ENCODE measurements at places on chromosomes 5 and 9.

DNA sequence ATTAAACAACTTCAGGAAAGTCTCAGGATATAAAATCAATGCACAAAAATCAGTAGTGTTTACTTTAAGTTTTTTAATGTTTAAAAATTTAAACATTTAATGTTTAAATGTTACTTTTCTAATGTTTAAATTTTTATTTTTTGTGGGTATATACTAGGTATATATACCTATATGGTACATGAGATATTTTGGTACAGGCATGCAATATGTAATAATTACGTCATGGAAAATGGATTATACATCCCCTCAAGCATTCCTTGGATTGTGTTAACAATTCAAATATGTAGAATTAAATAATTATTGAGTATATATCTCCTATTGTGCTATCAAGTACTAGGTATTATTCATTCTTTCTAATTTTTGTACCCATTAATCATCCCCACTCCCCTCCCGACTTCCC is 291.3 kb downstream of the TMEM232 start:
- no peak for DNase-seq

DNA sequence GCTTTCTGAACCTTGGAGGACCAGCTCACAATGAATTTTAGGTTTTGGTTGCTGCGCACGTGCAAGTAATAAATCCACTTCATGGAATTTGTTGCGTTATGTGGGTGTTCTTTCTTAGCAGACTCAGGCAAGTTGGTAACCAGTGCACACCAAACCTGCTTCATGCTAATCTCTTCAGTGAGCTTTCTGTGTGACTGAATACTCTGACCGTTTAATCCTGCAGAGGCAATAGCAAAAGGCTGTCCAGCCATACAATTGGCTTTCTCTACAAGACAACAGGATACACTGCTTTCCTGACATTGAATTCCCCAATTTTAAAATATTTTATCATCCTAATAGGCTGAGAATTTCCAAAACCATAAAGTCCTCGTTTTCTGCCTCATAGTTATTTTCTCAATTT is 10.3 kb downstream of the UGT3A2 start:
- DNase-seq = no peak

GRCh38 chr9:117705386-117705785 is 1.2 kb downstream of the TLR4 start:
- no peak for DNase-seq

DNA sequence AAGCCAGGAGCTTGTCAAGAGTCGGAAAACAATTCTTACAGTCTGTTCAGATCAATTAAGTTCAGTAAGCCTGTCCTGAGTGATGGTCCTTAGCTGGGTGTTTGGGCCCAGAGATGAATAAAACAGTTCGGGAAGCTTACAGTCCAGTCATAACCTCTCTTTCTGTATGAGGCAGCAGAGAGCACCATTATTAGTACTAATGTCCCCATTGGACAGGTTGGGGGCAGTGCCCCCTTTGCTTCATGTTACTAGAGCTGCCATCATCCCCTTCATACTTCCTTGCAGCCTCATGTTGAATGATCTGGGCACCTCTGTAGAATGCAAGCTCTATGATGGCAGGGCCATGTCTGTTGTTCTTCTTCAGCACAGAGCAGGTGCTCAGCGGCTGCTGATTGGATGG is 9.8 kb downstream of the DOCK2 start:
- no peak for DNase-seq

- DNase-seq = no peak
Observed at GRCh38 chr5:166401391-166401790, 1890.1 kb upstream of the WWC1 start.

DNA sequence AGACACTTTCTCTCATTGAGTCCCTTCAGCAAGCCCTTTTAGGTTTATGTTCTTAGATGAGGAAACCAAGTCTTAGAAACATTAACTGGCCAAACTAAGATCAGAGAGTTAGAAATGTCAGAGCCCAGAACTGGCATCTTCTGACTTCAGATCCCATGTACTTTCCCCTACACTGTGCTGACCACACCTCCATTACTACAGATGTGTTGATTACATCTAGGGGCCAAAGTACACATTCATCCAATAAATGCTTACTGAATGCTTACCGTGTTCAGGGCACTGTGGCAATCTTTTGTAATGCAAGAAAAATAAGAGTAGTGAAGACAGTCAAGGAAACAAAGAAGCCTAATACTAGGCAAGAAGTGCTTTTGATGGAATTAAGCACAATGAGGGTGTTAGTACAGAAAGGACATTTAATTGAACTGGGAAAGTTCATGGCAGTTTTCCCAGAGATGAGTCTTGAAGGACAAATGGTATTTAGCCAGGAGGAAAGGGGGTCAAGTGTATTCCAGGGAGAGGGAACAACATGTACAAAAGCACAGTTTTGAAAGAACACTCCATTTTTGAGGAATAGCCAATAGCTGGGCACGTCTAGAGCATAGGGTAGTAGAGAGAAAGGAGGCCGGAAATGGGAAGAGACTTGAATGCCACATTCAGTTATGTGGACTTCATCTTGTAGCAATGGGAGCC is 89.7 kb upstream of the CDKN2B start:
- DNase-seq = no peak

DNA sequence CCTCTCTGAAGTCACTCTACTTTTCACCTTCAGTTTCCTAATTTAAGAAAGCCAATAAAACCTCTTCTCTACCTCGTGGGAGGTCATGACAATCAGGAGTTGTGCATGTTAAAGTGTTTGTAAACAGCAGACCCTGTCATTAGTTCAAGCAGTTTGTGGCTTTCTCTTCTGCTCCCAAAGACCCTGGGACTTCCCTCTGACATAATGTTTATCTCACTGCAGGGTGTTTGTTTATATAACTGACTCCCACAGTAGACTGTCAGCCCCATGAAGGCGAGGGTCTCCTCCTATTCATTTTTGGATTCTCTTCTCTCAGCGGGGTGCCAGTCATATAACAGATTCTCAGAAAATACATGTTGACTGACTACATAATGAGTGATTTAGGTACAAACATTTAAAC is 360.0 kb upstream of the ZNF462 start:
- no peak for DNase-seq

DNA sequence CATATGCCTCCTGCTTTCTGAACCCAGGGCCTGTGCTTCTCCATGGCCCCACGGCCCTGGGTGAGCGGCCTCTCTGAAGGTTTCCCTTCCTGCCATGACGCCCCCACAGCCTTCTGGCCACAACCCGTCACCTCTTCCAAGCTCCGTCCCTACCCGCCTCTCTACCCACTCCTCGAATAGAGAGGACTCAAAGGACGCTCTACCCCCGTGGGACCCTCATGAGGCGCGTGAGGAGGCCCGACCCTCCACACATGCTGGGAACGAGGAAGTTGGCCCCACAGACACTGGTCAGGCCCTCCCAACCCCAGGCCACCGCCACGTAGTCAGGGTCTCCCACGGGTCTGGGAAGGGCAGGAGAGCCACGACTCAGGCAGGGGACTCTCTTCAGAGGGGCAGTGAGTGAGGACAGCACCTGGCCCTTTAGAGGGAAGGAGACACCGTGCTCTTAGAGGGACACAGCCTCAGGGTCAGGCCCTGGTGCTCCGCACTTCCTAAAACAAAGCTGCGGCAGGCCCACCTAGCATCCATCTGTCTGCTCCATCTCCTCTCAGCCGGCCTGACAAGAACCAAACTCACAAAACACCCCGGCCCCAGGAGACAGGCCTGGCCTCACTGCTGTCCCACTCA is 5.3 kb downstream of the BRD3 start:
- DNase-seq = no peak

DNA sequence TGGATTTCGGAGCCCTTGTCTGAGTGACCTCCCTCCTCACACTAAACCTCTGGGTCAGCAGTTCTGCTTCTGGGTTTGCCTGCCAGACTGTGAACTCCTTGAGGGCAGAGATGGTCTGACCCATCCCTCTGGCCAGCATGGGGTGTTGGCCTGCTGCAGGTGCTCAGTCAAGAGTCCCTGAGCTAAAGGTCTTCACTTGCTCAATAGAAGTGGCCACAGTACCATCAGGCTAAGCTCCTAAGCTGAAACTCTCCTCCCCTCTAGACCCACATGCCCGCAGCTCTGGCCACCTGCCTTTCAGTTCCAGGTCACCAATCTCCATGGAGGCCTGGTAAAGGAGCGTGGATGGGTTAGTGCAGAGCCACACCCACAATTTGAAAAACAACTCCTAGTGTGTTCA is 316.6 kb downstream of the SPOCK1 start:
- no peak for DNase-seq

DNA sequence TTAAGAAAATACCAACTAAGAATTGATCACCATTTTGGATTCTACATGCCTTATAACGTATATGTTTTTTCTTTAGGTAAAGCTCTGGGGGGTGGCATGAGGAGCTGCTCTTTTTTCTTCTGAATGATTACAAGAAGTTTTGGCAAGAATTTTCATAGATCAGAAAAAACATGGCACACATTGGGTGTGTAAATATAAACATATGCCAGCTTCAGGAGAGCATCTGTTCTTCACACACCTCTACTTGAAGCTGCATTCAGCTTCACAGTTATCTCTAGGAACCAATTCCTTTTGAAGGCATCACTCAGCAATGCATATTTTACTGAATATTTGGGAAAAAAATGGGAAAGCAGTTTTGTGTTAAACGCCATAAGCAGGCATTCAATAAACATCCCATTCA is 122.7 kb upstream of the GHR start:
- no peak for DNase-seq

- DNase-seq = no peak
Observed at GRCh38 chr5:173665326-173665725, 48.9 kb upstream of the BOD1 start.

- DNase-seq = no peak
Observed at GRCh38 chr5:130715541-130715940, 449.5 kb downstream of the HINT1 start.

DNA sequence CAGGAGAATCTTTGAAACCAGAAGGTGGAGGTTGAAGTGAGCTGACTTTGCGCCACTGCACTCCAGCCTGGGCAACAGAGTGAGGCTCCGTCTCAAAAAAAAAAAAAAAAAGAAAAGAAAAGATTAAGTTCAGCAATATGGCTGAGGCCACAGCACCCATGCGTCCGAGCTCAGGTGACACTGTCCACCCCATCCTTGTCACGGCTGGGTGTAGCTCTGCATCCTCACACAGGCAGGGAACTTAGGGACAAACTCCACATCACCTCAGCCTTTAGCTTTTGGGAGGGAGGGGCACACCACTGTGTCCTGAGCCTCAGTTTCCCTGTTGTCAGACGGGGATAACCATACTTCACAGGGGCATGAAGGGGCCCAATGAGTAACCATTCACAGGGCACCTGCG is 15.5 kb downstream of the FGD3 start:
- DNase-seq = no peak

DNA sequence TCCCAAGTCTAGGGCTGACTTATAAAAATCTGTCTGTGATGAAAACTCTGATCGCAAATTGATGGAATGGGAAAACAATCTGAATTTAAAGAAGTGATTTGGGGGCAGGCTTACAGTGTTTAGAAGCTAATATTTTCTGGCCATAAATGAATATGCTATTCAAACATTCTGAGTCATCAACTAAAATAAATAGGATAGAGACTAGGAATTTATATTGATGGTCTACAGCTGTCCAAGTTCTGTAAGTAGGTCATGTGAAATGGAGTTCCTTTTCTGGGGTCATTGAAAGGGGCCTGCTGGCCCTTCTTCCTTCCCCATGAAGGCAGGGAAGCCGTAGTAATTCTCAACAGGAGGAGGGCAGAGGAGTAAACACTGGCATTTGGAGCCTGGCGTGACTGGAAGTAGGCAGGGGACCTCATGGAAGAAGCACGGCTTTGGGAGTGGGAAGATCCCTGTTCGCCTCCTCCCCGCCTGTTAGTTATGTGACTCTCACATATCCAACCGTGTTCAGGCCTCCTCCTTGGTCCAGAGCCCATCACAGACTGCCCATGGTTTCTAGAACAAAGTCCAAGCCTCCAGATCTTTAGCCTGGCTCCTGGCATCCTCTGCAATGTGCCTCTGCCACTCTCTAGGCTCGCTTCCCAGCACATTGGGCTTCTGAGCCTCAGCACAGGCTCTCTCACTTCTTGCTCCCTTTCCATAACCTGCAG is 31.7 kb downstream of the ALG2 start:
- DNase-seq = no peak

- DNase-seq = no peak
Observed at GRCh38 chr9:23278561-23278960, 547.5 kb downstream of the ELAVL2 start.

GRCh38 chr9:82797534-82797933 is 265.4 kb downstream of the RASEF start:
- DNase-seq = no peak

DNA sequence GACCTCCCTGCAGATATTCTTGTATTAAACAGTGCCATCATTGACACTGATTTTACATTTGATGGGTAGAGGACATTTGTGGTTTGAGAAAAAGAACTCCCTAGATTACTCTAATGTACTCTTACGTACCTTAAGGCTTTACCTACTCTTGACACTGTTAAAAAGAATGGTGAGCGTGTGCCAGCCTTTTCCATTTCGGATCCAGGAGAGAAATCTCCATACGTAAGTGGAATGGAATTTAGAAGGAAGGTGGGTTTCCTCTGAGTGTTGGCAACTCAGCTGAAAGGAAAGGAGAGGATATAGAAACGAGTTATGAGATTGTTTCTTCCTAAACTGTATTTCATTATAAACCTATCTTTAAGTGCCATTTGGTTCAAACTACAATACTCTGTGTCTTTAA is 40.9 kb downstream of the TNPO1 start:
- no peak for DNase-seq

- DNase-seq = no peak
Observed at GRCh38 chr9:121182989-121183388, 18.7 kb downstream of the RAB14 start.

- DNase-seq = no peak
Observed at GRCh38 chr5:91956738-91957137, 573.6 kb upstream of the ARRDC3 start.

GRCh38 chr5:10485142-10485795 is 43.6 kb downstream of the ROPN1L start:
- DNase-seq = no peak

DNA sequence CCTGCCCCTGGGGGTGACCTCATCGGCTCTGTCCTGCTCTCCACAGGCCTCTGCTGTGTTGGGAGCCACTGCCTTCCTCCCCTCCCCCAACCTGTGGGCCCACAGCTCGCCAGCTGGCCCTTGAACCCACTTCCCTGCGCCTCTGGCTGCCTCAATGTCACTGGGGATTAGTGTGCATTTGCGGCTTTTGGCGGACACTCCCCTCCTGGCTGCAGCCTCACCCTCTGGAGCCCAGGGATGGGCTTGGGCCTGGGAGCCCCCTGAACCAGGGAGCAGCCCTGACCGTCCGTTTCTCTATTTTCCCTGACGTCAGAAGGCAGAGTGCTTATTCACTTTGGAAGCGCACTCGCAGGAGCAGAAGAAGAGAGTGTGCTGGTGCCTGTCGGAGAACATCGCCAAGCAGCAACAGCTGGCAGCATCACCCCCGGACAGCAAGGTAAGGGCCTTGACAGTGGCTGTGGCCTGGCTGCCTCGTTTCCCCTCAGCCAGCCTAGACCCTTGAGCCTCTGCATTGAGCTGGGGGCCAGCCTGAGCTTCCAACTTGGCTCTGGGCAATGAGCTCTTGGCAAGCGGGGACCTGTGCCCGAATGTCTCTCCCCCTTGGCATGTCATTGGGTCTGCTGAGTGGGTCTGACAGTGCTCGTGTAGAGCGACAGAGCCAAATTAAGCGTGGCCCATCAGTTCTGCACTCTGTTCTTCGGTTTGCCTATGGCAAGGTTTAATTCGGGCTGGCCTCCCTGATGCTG is 73.1 kb downstream of the RGS3 start:
- no peak for DNase-seq

- no peak for DNase-seq
Observed at GRCh38 chr9:16575142-16575985, 295.1 kb downstream of the BNC2 start.

GRCh38 chr5:89117124-89117644 is 234.2 kb upstream of the MEF2C start:
- DNase-seq = no peak

- DNase-seq = no peak
Observed at GRCh38 chr9:29348999-29349398, 1775.7 kb upstream of the C9orf72 start.
